Activated T-helper 1 cell treated with anti-CD3 and anti-CD28 coated beads, Interleukin-2, amount 50 U/mL, for 16 hours (primary cell): ENCODE measurements at places on chromosomes 2 and 18.

- DNase-seq = no peak
Observed at GRCh38 chr2:75465317-75465984, 95.3 kb downstream of the EVA1A start.

DNA sequence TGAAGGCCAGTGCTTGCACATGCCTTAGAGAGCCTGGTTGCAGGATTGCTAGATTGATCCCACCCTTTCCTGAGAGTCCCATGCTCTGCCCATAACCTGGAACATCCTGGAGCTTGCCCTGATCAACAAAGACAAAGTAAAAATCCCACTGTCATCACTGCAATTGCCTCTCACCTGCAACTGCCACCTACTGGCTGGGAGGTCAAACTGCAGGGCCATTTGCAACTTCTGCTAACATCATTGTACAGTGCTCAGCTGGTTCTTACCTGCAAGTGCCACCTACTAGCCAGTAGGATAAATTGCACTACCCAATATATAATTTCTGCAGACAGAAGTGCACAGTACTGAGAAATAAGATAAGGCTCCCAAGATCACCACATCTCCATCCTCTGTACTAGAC, 947.5 kb downstream of the CPS1 start:
- DNase-seq = no peak

- DNase-seq = no peak
Observed at GRCh38 chr18:73214970-73215369, 347.2 kb upstream of the NETO1 start.

DNA sequence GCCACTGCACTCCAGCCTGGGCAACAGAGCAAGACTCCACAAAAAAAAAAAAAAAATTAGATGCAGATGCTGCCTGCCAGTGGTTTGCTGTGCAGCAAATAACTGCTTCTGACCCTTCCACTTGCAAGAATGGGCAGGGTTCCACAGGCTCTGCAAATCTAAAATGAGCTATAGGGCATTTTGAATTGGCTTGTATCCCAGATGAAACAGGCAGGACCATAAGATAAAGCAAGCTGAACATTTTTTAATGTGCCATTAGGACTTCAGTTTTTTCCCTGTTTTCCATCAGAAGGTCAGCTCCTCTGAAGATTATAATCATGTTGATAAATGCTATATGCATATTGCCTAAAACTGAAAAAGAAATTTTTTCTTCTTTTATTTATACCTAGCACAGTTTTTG, 15.7 kb upstream of the FZD7 start:
- no peak for DNase-seq

GRCh38 chr2:206935991-206936842, 3.1 kb upstream of the CPO start:
- no peak for DNase-seq

- no peak for DNase-seq
Observed at GRCh38 chr2:187453078-187453641, 5.1 kb upstream of the CALCRL start.

GRCh38 chr2:207286106-207286505, 120.4 kb upstream of the KLF7 start:
- no peak for DNase-seq

DNA sequence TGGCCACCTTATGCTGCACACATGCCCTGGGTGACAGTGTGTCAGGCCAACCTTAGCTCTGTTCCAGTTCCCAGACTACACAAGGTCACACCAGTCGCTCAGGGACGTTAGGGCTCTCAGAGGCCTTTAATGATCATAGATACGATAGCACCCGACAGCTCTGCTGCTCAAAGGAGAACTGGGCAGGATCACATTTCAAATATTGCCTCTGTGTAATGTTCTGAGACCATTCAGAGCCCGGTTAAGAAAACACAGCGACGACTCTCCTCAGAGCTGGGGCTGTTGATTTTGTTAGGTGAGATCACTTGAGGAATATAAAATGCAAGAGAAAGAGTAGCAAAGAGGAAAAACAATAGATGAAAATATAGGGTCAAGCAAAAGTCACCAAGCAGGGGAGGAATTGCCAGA, 166.6 kb upstream of the TANK start:
- no peak for DNase-seq

GRCh38 chr2:158174495-158174894, 72.8 kb downstream of the UPP2 start:
- no peak for DNase-seq

- DNase-seq = no peak
Observed at GRCh38 chr2:157432475-157433106, 11.3 kb downstream of the CYTIP start.

DNA sequence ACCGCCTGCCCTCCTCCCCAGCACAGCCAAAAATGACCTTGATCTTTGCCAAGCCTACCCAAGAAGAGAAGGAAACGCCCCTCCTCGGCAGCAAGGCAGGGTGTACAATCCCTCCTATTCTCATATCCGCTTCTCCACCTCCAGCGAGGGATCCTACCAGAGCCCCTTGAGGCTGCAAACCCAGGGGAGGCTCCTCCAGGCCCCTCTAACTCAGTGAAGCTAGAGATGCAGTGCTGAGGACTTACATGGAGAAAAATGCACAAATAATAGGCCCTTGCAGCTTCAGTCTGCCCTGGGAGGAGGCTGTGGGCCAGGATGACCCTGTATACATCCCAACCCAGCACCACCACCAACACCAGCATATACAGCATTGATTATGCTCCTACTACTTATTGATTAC, 46.9 kb upstream of the POMC start:
- no peak for DNase-seq

- no peak for DNase-seq
Observed at GRCh38 chr2:8000870-8001269, 681.0 kb upstream of the ID2 start.
